Chondrocyte (in vitro differentiated cells): ENCODE measurements at places on chromosomes 5 and 9. TPM values are rescaled to one million over a fixed set of nuclear protein-coding genes. Genes with fewer than 3 reads are reported as not detected.

The GMCL2 gene
- not detected in 3 replicates for total RNA-seq

The CAMK4 gene
- total RNA-seq, result 0.28 to 0.89 TPM (median 0.72 TPM) in 3 replicates

The ZFYVE16 gene
- 52.6 to 67.7 TPM (median 56.3 TPM) in 3 replicates for total RNA-seq

The OBP2B gene
- total RNA-seq, result not detected in 3 replicates

The TAF11L12 gene
- total RNA-seq, result not detected in 3 replicates

The LHX6 gene
- total RNA-seq, result not detected in 3 replicates

The ASPN gene
- 335 to 385 TPM (median 376 TPM) in 3 replicates for total RNA-seq

The TOMM5 gene
- total RNA-seq, result 77.5 to 117 TPM (median 83.0 TPM) in 3 replicates

The IFNB1 gene
- not detected in 3 replicates for total RNA-seq

The DAB2IP gene
- 36.6 to 66.7 TPM (median 58.5 TPM) in 3 replicates for total RNA-seq
